Stimulated activated CD4-positive, alpha-beta T cell treated with anti-CD3 and anti-CD28 coated beads, Interleukin-2, amount 100 ng/mL, for 4 hours (primary cell): ENCODE measurements at places on chromosomes 12 and 14.

DNA sequence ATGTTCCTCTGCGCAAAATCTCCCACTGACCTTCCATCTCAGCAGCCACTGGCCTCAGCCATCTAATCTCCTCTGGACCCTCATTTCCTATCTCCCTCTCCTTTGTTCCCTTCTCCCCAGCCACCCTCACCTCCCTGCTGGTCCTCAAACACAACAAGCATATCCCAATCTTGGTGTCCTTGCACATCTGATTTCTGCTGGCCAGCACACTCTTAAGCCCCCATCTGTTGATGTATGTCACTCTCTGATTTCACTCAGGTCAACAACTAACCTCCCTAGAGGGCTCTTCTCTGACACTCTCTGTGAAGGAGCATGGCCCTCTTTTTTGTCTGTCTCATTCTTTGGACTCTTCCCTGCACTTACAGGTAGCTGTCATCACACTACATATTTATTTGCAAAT lies 25.6 kb downstream of the PPM1H start:
- DNase-seq: no peak

DNA sequence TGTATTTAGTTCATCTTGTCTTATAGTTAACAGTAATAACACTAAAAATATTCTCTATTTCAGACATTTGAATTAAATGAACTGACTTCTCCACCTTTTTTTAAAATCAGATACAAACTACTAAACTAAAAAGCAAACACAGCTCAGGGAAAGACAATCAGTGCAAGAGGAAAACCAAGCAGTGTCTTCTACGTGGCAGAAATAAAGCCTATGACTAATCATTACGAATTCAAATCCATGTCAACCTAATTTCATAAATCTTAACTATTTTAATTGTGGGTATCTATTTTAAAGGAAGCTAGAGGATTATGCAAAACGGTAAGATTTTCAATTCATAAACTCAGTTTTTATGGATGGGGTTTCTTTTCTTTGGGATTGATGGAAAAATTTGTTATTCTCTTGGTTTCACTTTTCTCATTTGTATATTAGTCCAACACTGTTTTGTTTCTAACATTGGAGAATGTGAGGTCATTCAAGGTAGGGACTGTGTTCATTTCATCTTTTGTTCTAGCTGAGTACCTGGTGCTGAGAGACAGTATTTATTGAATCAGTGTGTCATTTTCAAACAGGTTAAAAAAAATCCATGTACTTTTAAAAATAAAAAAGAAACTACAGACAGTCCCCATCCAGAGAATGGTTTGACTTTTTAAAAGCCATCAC lies 12.8 kb upstream of the PALS1 start:
- no peak for DNase-seq

- DNase-seq: no peak
Measured at GRCh38 chr12:108833757-108834472, 23.5 kb downstream of the SSH1 start.

DNA sequence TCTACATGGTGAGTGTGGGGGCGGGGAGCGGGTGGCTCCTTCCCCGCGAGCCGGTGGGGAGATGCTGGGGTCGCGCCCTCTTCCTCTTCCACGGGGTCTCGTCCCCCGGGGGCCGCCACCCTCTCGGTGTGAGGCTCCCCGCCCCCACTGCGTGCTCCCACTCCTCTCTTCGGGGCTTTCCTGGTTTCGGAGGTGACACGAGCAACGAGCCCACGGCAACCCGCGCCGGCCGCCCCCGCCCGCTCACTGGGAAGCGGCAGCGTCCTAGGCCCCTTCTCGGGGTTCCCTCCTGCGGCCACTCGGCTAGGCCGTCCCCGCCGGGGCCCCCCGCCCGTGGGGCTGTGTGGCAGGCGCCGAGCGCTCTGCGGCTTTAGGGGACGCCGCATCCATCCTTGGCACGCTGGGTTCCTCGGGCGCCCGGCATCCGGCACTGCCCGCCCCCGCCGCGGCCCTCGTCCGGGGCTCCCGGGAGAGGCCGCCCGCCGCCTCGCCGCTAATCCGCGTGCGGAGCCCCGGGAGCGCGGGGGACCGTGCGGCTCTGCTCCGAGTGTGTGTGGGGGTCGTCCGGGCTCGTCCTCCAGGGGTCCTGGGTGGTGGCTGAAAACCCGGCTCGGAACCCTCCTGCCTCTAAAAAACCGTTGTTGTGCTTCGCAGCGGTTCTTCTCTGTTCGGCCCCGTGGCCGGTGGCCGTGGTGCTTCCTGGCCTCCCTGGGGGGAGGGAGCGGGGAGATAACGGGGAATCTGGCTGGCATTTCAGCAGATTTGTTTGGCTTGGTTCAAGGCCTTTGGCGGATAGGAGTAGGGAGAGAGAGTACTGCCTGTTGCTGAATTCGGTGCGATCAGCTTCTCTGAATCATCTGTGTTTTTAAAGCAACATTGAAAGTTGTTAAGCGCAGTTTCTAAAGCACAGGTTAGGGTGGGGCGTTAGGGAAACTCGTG lies 1.0 kb downstream of the PCNX1 start:
- DNase-seq: peak; percentile 55

DNA sequence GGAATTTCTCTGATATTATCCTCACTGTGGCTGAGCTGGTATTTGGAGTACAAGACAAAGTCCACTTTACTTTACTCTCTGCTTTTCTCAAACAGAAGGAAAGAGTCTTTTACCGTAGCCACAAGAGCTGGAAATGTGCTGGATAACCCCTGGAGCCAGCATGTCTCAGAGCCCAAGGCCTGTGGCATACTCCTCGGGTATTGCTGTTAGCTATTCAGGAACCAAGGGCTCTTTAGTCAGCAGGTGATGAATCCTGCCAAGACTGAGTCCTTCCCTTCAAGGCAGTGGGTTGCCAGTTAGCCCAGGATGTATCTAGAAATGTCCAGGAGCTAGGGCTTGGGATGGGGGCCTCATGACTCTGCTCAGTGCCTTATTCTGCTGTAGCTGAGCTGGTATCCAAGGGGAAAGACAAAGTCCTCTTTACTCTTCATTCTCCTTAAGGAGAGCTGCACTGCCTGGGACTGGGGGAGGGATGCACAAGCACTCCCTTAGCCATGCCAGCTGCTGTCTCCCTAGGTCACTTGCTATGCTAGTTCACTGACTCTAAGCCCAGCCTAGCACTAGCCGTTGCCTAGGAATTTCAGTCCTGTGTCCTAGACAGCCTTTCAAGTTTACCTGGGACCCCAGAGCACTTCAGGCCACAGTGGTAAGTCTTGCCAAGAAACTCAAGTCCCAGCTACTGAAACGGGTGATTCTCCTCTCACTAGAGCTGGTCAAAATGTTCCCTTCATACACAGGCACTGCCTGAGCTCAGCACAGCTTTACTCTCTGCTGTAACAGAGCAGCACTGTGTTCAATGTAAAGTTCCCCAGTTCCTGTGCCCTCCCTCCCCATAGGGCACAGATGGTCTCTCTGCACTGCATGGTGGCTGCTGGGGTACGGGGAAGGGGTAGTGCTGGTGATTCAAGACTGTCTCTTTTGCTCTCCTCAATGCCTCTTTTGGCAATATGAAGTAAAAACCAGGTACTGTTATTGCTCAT lies 136.4 kb downstream of the SLC35F4 start:
- no peak for DNase-seq

- no peak for DNase-seq
Measured at GRCh38 chr12:47740606-47741339, 15.5 kb upstream of the ENDOU start.

- no peak for DNase-seq
Measured at GRCh38 chr14:75510547-75510946, 11.7 kb upstream of the BATF start.

DNA sequence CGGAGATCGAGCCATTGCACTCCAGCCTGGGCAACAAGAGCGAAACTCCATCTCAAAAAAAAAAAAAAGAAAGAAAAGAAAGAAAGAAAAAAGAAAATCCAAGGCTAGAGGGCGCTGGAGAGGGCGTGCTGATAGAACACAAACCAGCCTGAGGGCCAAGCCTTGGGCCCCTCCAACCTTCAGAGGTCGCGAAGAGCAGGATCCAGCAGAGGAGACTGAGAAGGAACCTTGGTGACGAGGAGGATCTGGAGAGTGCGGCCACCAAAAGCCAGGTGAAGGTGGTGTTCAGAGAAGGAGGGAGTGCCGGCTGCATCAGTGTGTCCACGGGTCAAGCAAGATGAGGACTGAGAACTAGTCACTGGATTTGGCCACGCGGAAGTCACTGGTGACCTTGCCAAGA lies 4.1 kb upstream of the DYNC1H1 start:
- no peak for DNase-seq

DNA sequence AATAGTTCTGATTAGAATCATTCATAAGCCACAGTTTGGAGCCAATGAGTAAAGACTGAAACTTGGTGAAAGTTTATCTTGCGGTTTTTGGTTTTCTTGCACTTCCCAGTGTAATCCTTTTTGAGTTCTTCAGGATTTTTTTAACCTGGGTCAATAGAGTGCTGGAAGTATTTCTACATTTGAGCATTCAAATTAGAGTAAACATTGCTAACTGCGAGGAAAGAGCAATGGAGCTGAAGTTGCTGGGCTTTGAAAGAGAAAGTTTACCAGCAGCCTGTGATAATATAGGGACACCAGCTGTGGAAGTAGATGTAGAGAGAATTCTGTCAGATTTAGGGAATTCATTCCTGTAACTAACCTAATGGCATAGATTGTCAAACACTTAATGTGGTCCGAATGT lies 30.3 kb downstream of the ANO6 start:
- DNase-seq: no peak

DNA sequence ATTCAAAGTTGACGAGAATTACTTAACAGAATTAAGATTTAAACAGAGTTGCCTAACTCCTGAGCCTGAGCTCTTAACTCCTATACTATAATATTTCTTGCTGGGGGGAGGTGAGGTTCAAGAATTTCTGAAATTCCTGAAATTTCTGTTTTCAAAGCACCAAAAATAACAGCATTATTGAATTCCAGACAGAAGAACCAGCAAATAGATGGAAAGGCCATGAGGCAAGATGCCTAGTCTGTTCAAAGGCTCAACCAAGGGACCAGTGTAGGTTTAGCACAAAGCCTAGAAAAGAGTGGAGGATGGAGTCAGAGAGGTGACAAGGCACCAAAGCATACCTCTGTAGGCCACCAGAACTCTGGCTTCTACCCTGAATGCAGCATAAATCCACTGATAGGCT lies 76.4 kb downstream of the PPP1R12A start:
- DNase-seq: no peak

GRCh38 chr12:49776413-49776812 lies 35.1 kb downstream of the TMBIM6 start:
- peak; percentile 13 for DNase-seq

DNA sequence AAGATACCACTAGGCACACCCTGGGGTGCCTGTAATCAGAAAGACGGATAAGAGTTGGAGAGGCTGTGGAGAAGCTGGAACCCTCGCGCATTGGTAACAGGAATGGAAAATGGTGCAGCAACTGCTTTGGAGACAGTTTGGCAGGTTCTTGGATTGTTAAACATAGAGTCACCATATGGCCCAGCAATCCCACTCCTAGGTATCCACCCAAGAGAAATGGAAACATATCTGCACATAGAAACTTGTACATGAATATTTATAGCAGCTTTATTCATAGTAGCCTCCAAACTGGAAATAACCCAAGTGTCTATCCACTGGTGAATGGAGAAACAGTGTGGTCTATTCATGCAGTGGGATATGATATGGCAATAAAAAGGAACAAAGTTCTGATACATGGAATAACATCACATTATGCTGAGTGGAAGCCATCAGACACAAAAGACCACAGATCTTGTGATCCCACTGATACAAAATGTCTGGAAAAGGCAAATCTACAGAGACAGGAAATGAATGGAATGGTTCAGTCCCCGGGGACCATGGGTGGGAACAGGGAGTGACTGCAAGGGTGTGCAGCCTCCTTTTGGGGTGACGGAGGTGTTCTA lies 45.4 kb downstream of the JAG2 start:
- no peak for DNase-seq

DNA sequence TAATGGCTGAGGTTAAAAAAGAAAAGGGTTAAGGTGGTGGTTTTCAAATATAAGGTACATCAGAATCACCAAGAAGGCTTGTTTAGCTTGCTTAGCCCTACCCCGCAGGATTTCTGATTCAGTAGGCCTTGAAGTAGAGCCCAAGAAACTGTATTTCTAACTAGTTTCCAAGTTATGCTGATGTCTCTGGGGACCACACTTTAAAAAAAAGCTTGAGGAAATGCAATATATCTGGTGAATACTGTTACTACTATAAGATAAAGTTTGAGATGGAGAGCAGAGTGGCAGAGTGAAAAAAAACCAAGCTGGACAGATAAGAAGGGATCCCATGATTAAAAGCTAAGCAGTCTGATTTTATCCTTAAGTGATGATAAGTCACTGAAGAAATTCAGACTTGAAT lies 18.3 kb upstream of the GXYLT1 start:
- no peak for DNase-seq

GRCh38 chr14:48814562-48814961 lies 771.6 kb downstream of the RPS29 start:
- no peak for DNase-seq

DNA sequence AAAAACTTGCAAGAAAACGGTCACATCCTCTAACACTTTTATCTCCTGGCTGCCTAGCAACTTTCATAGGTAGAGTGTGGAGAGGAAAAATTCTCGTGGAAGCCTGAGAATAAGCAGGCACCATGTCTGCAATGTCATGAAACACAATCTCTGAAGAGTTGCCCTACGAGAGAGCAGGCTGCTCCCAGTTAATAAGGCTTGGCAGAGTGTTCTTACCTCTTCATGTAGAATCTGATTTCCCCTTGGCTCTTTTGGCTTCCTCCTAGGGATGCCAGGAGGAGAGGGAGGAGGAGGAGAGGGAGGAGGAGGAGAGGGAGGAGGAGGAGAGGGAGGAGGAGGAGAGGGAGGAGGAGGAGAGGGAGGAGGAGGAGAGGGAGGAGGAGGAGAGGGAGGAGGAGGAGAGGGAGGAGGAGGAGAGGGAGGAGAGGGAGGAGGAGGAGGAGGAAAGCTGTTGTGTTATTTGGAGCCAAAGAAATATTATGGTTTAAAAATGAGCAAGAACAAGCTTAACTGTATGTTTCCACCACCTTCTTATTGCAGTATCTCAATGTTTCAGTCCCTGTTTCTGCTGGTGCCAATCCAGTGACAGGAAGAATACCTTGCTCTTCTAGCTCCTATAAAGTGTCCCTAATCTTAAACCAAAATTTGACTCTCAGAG lies 52.9 kb downstream of the EGLN3 start:
- no peak for DNase-seq

- no peak for DNase-seq
Measured at GRCh38 chr12:132605892-132606291, 4.5 kb downstream of the LRCOL1 start.

- DNase-seq: peak; percentile 9
Measured at GRCh38 chr12:26938701-26939062, 412 bp downstream of the FGFR1OP2 start.

GRCh38 chr12:28710882-28711281 lies 438.2 kb upstream of the FAR2 start:
- no peak for DNase-seq

- DNase-seq: no peak
Measured at GRCh38 chr14:103542605-103543088, 13.7 kb downstream of the TRMT61A start.
